Activated naive CD4-positive, alpha-beta T cell treated with anti-CD3 and anti-CD28 coated beads, Interleukin-2, amount 10 ng/mL, durations not matched to agents 5 hours and 36 hours (primary cell): ENCODE measurements at places on chromosomes 12 and 14. TPM values are rescaled to one million over a fixed set of nuclear protein-coding genes. Genes with fewer than 3 reads are reported as not detected.

CACNA1C gene
- total RNA-seq = 0.22 TPM

RAD51B gene
- 25.5 TPM for total RNA-seq

KRT3 gene
- total RNA-seq = not detected

DBX2 gene
- not detected for total RNA-seq

PPP4R4 gene
- total RNA-seq = 3.0 TPM

SYCP3 gene
- 0.43 TPM for total RNA-seq

TEX22 gene
- total RNA-seq = 5.8 TPM

PTPRO gene
- 18.8 TPM for total RNA-seq

CEP128 gene
- 24.1 TPM for total RNA-seq

OTX2 gene
- total RNA-seq = not detected

PTGDR gene
- 0.60 TPM for total RNA-seq

CLECL1 gene
- 2.3 TPM for total RNA-seq

PPP1R1A gene
- total RNA-seq = not detected

COCH gene
- total RNA-seq = 1.1 TPM

TOMM20L gene
- not detected for total RNA-seq

ACOT4 gene
- 1.1 TPM for total RNA-seq

GLIPR1L2 gene
- total RNA-seq = not detected

KRT83 gene
- total RNA-seq = not detected

GNB3 gene
- 0.10 TPM for total RNA-seq

ERGIC2 gene
- 63.4 TPM for total RNA-seq

COX8C gene
- total RNA-seq = not detected

IQSEC3 gene
- 1.3 TPM for total RNA-seq

CCDC38 gene
- total RNA-seq = not detected

NTF3 gene
- total RNA-seq = not detected

FAM181A gene
- not detected for total RNA-seq

PMEL gene
- total RNA-seq = not detected

CIDEB gene
- 30.2 TPM for total RNA-seq

KRT73 gene
- 4.5 TPM for total RNA-seq
